ENCODE measurements at places on chromosomes 11 and 22.

- DNase-seq: no peak
Observed at GRCh38 chr11:32434356-32435151, 785 bp downstream of the WT1 start.

GRCh38 chr22:44263547-44263946, 49.2 kb downstream of the SHISAL1 start:
- DNase-seq: no peak

- no peak for DNase-seq
Observed at GRCh38 chr11:15640318-15640717, 525.6 kb downstream of the INSC start.

GRCh38 chr22:41779929-41780505, 20.5 kb upstream of the CCDC134 start:
- DNase-seq: no peak

DNA sequence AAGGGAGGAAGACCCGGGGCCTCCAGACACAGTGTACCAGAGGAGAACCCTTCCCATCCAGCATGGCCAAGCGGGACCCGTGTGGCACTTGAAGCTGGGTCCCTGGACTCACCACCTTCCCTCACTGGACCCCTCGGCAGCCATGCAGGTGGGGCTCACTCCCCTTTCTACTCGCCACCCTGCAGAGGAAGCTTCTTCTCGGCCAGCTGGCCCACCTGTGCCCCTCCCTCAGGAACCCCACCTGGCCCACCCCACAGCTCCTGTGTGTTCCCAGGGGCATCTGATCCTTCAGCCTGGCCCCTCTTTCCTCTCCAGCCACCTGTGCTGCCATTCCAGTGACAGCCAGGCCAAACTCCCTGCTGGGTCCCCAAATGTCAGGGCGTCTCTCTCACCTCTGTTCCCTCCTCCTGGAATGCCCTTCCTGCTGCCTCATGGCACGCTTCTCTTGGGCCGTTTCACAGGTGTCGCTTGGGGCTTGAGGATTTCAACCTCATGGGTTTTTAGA, 38.0 kb downstream of the IGF2 start:
- no peak for DNase-seq

GRCh38 chr11:9663699-9664275, at the start of gene SWAP70:
Gene SWAP70, plus strand, starts transcription at chr11:9664077. Its CDS starts 103 bp downstream, at chr11:9664180.
- peak; percentile 73 for DNase-seq

GRCh38 chr11:17401316-17401715, 12.9 kb upstream of the KCNJ11 start:
- DNase-seq: no peak

GRCh38 chr22:42289671-42290541, 19.5 kb upstream of the TCF20 start:
- DNase-seq: no peak

DNA sequence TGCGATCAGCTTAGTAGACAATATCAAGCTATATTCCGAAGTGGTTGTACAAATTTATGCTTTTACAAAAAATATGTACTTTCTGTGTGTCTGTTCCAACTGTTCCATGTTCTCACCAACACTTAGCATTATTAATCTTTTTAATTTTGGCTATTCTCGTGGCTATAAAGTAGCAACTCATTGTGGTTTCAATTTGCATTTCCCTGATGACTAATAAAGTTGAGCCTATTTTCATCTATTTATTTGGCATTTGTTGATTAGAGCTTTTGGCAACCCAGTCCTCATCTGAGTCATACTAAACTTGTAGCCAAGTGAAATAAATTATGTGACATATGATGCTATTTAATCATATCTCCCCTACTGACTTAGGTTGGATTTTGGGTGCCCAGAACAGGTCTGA, 115.9 kb downstream of the FBXO7 start:
- no peak for DNase-seq

- no peak for DNase-seq
Observed at GRCh38 chr22:47236718-47237117, 474.3 kb downstream of the TBC1D22A start.

GRCh38 chr11:124717786-124718651, 21.7 kb upstream of the NRGN start:
- peak; percentile 4 for DNase-seq

GRCh38 chr11:128604723-128605122, 17.4 kb upstream of the ETS1 start:
- DNase-seq: no peak

GRCh38 chr22:48943567-48944432, 883.9 kb downstream of the BRD1 start:
- no peak for DNase-seq

Data from stimulated activated CD8-positive, alpha-beta memory T cell treated with anti-CD3 and anti-CD28 coated beads, Interleukin-12 subunit alpha, Interleukin-12 subunit beta, amount 100 ng/mL, for 4 hours (primary cell).